AG10803 (cell line): ENCODE measurements at places on chromosomes 6 and 20.

DNA sequence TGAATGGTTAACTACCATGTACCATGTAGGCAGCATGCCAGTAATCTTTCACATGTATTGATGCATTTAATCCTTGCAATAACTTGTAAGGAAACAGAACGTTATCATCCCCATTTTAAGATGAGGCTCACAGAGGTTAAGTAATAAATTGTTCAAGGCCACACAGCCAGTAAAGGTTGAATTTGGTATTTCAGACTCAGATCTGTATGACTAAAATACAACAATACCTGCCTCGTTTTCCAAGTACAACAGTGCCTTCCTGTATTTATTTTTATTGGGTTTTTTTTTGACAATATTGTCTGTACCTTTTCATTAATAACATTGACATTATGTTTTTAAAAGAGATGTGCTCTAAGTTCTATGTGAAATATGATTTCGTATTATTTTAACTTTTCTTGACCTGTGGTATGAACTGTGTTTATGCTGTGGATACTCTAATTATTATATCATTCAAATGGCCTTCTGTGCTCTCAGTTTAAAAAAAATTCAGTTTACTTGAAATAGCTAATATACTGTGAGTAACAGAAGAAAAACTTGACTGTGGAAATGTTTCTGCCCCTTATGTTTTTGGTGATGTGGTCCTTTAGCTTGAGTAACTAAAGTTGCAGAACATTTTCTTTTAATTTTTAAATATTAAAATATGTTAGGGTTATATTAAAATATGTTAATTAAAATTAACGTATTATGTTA is 39.7 kb downstream of the XRN2 start:
- DNase-seq, result no peak

DNA sequence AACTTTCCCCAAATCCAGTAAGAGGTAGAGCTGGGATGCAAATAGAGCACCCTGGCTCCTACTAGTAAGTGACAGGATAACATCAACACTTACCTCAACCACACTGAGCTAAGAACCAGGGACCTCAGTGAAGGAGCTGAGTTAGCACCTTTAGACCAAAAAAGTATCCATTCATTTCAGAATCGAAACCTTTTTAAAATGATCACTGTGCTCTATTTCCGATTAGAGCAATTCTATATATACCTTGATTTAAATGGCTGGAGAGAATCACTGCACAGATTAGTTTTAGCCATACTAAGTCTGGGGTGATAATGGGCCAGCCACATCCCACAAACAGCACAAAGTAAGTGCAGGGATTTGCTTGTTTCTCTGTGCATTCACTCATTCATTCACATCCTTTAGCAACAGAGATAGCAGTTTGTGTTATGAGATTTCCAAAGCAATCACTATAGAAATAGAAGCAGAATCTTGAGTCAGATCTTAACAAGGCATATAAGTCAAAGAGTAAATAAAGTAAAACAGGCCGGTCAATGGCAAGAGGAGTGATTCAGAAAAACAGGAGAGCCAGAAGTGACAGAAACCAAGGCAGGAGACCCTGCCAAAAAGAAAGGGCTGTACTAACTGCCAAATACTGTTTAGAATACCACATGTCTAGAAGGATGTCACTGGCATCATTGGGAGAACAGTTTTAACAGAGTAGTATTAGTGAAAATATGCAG is 136.3 kb downstream of the KIF13A start:
- DNase-seq, result peak; percentile 46

- peak; percentile 37 for DNase-seq
Measured at GRCh38 chr6:136015531-136015930, 164.0 kb downstream of the PDE7B start.

DNA sequence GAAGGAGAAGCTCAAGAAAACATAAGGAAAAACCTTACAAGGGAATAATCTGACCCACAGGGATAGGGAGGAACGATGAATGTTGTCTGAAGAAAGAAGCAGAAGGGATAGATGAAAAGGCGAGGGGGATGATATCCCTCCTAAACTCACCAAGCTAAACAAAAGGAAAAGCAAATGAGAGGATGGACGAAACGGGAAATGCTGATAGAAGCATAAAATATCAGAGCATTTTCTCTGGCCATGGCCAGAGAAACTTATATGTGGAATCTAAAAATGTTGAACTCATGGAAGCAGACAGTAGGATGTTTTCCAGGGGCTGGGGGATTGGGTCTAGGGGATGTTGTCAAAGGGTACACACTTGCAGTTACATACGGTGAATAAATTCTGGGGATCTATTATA is 148.4 kb upstream of the FOXQ1 start:
- no peak for DNase-seq

GRCh38 chr6:17879184-17879583 is 108.3 kb downstream of the KIF13A start:
- no peak for DNase-seq

DNA sequence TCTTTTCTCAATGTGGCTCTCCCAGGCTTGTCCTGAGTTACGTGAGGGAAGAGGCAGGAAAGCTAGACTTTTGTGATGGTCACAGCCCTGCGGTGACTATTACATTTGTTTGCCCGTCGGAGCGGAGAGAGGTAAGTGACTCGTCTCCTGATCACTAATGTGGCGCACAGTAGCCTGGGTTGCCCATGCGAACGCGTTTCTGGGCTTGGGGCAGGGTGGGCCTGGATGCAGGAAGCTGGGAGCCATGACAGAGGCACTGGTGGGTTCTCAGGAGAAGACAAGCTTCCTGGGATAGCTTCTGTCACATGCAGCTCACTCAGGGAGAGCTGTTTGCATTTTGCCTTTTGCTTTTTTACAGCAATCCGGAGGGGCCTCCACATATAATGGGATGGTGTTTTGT is 60.6 kb downstream of the IGF2R start:
- no peak for DNase-seq

DNA sequence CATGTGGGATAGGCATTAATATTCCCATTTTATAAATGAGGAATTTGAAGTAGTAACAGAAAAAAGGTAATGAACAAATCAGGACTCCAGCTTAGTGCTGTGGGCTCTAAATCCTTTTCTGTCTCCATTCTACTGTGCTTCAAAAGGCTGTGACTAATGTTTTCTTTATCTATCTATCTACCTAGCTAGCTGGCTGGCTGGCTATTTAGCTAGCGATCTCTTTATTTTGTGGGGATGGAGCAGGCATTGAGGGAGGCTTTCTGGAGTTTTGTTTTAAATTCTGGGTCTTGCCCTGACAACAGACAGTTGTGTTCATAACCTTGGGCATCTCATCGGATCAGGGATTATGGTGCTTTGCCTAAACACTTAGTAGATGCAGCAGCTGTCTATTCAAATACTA is 139.2 kb downstream of the SOX4 start:
- DNase-seq, result no peak

- no peak for DNase-seq
Measured at GRCh38 chr6:1612299-1612973, 2.7 kb downstream of the FOXC1 start.

DNA sequence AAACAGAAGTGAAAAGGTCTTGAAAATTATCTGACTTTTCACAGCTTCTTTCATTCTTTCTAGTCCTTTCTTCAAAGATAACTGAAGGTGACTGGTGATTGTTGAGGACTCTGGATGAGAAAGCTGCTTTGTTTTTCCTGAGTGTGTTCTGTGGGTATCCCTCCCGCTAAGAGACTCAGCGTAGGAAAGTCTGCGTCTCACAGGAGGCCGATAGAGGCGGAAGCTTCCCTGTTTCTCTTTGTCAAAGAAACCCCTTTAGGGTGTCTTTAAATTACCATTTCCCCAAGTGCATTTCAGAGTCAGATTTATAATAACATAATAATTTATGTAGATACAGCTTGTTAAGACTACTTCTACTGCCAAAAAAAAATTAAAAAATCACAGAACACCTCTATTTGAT is 31.2 kb upstream of the IRF4 start:
- no peak for DNase-seq

GRCh38 chr6:1724124-1724523 is 114.4 kb downstream of the FOXC1 start:
- no peak for DNase-seq

- DNase-seq, result peak; percentile 39
Measured at GRCh38 chr6:57216235-57217101, 5.6 kb downstream of the RAB23 start.

GRCh38 chr20:15705975-15706374 is 867.3 kb downstream of the KIF16B start:
- DNase-seq, result no peak

DNA sequence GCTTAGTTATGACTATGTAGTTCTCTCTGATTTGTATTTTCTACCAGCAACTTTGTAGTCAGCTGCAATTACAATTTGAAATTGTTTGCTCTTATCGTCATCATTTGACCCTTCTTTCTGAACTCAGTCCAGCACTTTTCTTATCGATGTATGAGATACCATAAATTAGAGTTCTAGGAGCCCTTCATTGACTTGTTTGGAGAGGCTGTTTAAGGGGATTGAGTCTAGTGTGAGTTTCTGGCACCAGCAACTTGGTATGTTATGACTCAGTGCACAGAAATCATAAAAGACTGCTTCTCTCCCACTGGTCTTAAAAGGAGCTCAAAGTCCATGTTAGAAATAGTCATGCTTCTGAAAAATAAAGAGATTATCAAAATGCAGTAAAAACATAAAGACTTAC is 190.3 kb downstream of the TENT5A start:
- peak; percentile 79 for DNase-seq

DNA sequence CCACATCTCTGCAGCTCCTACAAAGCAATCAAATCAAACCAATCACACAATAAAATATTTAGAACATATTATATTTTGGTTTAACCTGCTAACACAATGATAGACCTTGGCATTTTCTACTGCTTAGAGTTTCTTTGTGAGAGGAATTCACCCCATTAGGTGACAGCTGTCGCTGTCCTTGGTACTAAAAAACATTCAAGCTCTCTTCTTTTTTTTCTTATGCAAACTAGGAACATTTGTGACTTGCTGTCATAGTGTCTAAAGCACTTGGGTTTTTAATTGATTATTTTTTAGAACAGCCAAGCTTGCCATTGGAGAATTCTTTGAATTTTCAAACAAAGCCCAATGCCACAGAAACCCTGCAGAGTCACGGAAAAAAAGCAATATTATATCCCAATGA is 46.4 kb downstream of the CNR1 start:
- DNase-seq, result no peak

- DNase-seq, result no peak
Measured at GRCh38 chr20:50668798-50669197, 22.5 kb downstream of the RIPOR3 start.

DNA sequence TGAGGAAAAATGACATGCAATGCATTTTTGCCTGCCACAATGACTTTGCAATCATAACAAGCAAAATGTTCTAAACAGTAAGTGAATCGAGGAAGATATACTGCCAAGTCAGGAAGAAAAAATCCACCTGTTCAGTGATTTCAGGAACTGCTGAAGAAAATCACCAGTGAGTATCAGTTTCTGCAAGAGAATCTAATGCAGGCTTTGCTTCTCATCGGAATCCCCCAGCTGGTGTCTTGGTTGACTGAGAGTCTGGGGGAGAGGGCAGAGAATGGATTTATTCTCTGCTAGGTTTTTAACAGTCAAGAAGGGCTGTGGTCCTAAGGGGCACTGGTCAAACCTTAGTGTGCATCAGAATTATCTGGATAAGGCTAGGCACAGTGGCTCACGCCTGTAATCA is 363.4 kb downstream of the CDH26 start:
- no peak for DNase-seq

- DNase-seq, result no peak
Measured at GRCh38 chr6:11282245-11282644, 49.8 kb upstream of the NEDD9 start.

DNA sequence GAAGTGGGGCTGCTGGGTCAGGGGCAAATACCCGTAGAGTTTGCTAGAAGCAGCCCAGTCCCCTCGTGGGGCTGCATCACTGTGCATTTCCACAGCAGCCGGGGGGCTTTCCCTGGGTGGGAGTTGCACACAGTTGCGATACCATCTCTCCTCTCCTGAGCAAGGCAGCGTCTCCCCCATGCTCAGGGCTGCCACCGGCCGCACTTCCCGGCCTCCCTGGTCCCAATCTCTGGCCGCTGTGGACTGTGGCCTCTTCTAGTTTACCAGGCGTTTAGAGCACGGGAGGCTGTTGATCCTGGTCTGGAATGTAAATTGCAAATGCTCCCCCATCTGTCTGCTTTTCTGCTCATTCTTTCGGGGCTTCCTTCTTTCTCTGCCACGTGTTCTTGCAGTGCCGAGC is 31.1 kb downstream of the OSBPL2 start:
- DNase-seq, result no peak

GRCh38 chr6:1135726-1136414 is 176.0 kb upstream of the FOXQ1 start:
- DNase-seq, result peak; percentile 64

DNA sequence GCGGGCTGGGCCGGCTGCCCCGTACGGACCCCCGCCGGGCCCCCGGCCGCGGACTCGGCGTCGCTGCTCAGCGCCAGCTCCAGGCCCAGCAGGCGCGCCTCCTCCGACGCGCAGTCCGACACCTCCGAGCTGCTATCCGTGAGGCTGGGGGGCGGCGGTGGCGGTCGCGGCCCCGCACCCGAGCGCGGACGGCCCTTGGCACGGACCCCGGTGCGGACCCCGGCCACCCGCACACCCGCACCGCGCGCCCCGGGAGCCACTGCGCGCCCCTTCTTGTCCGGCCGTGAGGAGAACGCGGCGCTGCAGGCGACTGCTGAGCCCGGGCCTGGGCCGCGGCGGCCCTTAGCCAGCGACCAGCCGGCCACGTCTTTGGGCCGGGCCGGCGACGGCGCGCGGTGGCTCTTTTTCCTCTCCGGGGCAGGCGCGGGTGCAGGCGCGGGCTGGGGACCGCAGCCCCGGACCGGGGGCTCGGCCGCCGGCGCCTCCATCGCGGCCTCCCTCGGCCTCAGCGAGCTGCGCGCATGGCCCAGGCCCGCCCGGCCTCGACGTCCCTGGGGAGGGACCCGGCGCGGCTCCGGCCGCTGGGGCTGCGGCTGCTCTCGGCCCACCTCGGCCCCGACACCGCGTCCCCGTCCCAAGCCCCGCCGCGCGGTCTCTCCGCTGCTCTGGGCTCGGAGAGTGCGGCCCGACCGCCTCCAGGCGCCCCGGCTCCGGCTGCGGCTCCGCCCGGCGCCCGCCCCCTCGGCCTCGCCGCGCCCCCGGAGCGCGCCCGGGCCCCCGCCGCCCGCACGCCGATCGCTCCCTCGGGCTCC is 12.9 kb upstream of the TLDC2 start:
- no peak for DNase-seq
